Neural cell (in vitro differentiated cells): ENCODE measurements at places on chromosomes 11 and 22. TPM values are rescaled to one million over a fixed set of nuclear protein-coding genes. Genes with fewer than 3 reads are reported as not detected.

The KCNJ1 gene
- polyA plus RNA-seq, result 0.22 and 0.40 TPM in 2 replicates

The AASDHPPT gene
- polyA plus RNA-seq, result 275 and 322 TPM in 2 replicates

The C11orf16 gene
- not detected in 2 replicates for polyA plus RNA-seq

The PTDSS2 gene
- polyA plus RNA-seq, result 39.1 and 54.3 TPM in 2 replicates
